Activated CD4-positive, alpha-beta T cell treated with anti-CD3 and anti-CD28 coated beads, Interleukin-2, Interleukin-6, amounts not matched to agents 100 ng/mL and 50 ng/mL, durations not matched to agents 16 hours and 8 hours (primary cell): ENCODE measurements at places on chromosomes 2 and 18.

- DNase-seq, result no peak
Measured at GRCh38 chr18:43092539-43092938, 22.9 kb downstream of the RIT2 start.

- no peak for DNase-seq
Measured at GRCh38 chr2:18362696-18363095, 197.8 kb downstream of the RDH14 start.

DNA sequence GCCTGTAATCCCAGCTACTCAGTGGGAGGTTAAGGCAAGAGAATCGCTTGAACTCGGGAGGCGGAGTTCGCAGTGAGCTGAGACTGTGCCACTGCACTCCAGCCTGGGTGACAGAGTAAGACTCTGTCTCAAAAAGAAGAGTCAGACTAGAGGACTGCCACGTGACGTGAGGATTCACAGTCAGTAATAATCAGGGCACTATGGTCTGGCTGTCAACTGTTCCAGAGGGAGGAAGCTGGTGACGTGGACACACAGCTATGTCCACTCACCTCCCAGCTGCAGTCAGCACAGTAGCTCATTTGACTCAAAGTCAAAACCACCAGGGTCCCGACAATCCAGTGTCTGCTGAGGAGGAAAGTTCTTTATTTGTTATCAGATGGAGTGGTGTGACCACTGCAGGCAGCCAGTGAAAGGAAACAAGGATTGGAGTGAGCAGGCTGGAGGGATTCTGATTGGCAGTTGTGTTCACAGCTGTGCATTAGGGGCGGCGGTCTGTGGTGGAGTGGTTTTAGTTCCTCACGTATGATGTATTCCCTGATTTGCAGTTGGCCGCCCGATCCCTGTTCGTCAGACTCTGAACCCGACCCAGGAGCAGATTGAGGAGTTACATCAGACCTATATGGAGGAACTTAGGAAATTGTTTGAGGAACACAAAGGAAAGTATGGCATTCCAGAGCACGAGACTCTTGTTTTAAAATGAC is 37.9 kb downstream of the MOGAT1 start:
- no peak for DNase-seq

DNA sequence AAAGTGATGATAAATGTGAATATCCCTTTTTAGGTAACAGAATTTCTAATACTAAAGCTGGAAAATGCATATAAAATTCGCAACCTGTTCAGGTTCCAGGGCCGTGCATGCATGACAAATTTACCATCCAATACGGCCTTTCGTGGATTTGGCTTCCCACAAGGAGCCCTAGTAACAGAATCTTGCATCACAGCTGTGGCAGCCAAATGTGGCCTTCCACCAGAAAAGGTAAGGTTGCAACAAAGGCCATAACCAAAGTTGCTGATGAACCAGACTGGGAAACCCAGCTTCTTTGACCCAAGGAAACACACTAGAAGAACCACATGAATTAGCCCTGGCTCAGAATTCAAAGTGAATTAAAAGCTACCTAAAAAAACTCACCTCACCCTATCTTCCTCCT is 49.6 kb upstream of the BZW1 start:
- DNase-seq, result no peak

GRCh38 chr2:145316496-145316895 is 796.6 kb upstream of the ZEB2 start:
- DNase-seq, result no peak

- DNase-seq, result peak; percentile 60
Measured at GRCh38 chr18:62347089-62347506, 22.0 kb downstream of the TNFRSF11A start.

- no peak for DNase-seq
Measured at GRCh38 chr2:70381821-70382220, 80.0 kb upstream of the FAM136A start.

- no peak for DNase-seq
Measured at GRCh38 chr2:19746137-19746600, 155.6 kb downstream of the TTC32 start.

GRCh38 chr2:233756429-233757081 is 3.5 kb upstream of the UGT1A1 start:
- no peak for DNase-seq

DNA sequence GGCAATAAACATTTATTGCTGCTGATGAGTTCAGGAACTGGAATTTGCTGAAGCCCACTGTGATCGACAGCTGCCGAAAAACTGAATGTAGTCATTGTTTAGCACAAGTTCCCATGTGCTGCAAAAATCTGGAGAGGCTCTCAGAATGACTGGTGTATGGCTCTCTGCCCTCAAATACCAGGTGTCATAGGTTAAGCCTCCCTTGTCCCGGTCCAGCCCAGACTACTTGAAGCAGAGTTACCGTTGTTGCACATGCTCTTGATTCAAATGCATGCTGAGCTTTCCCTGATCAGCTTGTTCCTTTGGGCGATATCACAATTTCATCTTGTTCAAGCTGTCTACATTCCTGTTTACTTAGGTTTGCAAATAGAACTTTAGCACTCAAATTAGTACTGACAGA is 625.2 kb downstream of the CPS1 start:
- DNase-seq, result no peak

DNA sequence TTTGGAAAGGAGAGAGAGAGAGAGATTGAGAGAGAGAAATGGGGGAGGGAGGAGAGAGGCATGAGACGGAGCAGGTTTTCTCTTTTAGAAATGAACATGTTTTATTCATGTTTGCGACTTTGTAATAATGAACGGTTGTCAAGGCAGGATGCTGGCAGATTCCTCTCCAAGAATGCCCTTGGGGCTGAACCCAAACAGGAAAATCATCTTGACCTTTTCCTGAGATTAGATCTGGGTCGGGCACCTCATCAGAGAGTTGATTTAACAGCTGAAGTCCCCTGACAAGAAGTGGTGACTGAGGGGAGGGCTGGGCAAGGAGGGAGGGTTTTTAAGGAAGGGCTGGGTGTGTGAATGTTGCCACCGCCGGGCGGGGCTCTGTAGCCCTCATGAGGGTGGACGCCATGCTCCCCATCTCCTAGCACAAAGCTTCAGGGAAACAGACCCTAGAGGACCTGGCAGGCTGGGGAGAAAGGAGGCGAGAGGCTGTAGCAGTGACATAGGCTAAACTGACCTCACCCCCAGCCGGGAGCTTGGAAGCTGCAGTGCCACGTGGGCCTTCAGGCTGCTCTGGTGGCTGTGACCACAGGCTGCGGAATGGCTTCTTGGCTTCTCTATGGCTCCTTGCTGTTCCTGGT is 60.0 kb downstream of the LIPG start:
- no peak for DNase-seq

GRCh38 chr2:179107737-179108136 is 57.8 kb upstream of the CCDC141 start:
- peak; percentile 52 for DNase-seq

DNA sequence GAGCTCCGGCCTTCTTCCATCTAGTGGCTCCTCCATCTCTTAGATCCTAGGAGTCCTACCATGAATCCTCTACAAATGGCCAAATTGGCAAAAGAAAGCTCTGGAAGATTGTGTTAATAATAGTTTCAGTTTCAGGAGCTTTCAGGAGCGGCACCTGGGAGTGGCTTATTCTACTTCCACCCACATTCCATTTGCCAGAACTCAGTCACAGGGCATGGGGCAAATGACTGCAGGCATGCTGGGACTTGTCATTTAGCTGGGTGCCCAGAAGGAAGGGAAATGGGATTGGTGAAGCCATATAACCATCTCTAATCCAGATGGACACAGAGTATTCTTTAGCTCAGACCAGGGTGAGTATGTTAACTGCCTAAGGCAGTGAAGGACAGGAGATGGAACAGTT is 3.6 kb upstream of the LRATD1 start:
- DNase-seq, result no peak

GRCh38 chr2:226411205-226411604 is 388.4 kb downstream of the IRS1 start:
- no peak for DNase-seq

GRCh38 chr2:132550946-132551345 is 119.1 kb downstream of the LYPD1 start:
- no peak for DNase-seq

DNA sequence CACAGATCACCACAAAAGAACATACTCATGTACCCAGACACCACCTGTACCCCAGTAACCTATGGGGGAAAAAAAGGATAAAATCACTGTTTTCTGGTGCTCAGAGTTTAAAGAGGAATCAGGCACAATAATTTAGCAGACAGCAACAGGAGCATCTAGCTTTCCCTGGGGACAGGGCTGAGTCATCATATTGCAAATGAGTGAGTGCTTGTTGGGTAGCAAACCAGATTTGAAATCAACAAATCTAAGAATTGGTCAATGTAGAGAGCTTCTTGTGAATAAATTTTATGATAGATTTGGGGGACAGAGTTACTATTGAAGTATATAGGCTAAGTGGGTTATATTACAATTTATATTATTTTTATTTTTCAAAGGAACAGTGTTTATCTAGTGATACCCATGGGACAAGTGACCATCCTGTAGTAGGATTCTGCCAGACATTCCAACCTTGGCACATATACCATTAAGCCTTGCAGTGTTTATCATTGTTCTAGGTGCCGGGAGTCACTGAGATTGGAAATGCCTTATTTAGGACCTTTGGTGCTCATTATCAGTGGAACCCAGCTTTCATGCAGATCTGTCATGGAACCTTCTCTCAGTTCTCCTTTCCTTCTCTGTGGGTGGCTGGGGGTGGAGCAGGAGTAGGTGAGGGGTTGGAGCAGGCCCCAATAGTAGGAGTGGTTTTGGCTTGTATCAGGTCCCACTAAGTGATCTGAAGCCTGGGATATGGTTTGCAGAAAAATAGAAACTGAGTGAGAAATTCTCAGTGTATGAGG is 117.2 kb downstream of the CERS6 start:
- no peak for DNase-seq

GRCh38 chr2:182616471-182617393 is 99.3 kb upstream of the DNAJC10 start:
- DNase-seq, result no peak

GRCh38 chr2:29307519-29307918 is 192.3 kb downstream of the CLIP4 start:
- DNase-seq, result no peak

- no peak for DNase-seq
Measured at GRCh38 chr2:11682590-11682915, 12.6 kb upstream of the NTSR2 start.

- no peak for DNase-seq
Measured at GRCh38 chr18:48393170-48393569, 16.0 kb downstream of the ZBTB7C start.

- DNase-seq, result no peak
Measured at GRCh38 chr2:47422016-47422415, 19.1 kb downstream of the MSH2 start.

GRCh38 chr2:125185691-125186270 is 1160.7 kb downstream of the CNTNAP5 start:
- DNase-seq, result no peak

DNA sequence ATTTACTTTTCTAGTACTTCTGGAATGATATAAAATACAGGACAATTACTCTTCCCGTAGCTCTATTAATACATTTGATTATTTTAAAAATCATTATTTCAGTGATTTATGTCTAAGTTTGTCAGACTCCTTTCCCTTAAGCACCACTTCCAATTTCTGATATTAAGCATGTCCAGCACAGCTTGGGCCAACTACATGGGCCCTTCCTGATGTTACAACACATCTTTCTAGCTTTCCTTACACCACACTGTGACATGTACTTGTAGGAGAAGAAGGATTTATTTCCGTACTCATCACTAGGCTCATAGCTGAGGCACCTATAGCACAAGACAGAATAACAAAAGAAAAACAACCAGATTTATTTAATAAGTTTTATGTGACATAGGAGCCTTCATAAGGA is 134.8 kb upstream of the HNRNPA3 start:
- no peak for DNase-seq

DNA sequence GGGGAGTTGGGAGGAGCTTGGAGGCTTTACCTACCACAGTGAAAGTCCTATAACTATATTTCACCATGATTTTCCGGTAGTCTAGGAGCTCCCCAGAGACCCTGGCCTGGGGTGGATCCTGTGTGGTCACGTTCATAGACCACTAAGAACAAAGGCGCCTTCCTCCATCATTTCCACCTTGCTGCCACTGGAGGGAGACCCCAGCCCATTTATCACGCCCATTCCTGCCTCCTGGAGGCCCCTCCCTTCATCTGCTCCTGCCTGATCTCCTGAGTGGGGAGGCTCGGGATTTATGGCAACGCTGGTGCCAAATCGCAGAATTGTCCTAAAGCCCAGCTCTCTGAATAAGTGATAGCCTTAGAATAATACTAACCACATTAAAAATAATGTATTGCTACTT is 507.6 kb upstream of the SPHKAP start:
- DNase-seq, result no peak

GRCh38 chr2:40534528-40534927 is 82.6 kb upstream of the SLC8A1 start:
- DNase-seq, result no peak

DNA sequence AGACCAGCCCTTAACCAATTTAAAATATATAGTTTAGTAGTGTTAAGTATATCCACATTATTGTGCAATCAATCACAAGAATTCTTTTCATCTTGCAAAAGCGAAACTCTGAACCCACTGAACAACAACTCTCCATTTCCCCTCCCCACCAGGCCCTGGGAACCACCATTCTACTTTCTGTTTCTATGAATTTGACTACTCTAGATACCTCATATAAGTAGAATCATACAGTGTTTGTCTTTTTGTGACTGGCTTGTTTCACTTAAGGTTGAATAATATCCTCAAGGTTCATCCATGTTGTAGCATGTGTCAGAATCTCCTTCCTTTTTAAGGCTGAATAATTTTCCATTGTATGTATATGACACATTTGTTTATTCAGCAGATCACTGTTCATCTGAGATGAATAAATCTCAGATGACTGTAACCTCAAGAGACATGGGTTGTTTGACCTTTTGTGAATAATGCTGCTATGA is 8.1 kb upstream of the SOS1 start:
- DNase-seq, result peak; percentile 93

- DNase-seq, result peak; percentile 59
Measured at GRCh38 chr2:42493468-42494354, at the start of gene KCNG3. KCNG3 (minus strand) TSS chr2:42493982; CDS start chr2:42493501, 481 bp downstream.

DNA sequence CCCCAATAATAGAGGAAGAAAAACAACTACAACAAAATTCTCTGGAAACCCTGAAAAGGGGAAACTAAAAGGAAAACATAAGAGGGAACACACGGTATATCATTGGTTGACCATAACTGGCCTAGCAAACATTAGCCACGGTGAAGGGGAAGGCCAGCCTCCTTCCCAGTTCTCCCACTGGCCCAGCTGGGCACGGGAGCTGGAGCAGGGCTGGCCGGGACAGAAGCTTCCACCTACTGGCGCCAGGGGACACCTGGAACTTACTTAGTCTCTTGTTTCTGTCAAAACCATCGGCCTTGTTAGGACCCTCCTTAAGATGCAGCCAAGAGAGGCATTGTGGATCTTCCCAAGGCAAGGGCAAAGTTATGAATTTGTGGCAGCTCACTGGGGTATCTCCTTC is 56.1 kb upstream of the DLGAP1 start:
- no peak for DNase-seq
